ENCODE measurements at places on chromosomes 6 and 20.

GRCh38 chr6:101011186-101011585 lies 130.1 kb upstream of the ASCC3 start:
- peak; percentile 68 for DNase-seq

DNA sequence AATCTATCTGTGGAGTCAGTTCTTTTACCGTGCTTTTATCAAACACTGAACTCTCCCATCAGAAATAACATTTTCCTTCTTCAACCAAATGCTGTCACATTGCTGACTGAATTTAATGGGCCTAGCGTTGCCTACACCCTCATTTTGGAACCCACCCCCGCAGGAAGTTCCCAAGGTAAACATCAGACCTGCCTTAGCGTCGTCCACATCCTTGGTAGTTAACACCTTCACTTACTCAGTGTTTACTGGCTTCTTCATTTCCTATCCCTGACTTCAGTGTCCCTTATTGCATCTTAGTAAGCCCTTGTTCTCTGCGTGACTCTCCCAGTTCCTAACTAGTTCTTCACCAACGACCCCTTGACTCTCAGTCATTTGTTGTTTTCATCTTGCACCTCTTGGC lies 491.4 kb upstream of the SOX4 start:
- DNase-seq: no peak

GRCh38 chr6:165834613-165835259 lies 171.7 kb upstream of the PDE10A start:
- no peak for DNase-seq

DNA sequence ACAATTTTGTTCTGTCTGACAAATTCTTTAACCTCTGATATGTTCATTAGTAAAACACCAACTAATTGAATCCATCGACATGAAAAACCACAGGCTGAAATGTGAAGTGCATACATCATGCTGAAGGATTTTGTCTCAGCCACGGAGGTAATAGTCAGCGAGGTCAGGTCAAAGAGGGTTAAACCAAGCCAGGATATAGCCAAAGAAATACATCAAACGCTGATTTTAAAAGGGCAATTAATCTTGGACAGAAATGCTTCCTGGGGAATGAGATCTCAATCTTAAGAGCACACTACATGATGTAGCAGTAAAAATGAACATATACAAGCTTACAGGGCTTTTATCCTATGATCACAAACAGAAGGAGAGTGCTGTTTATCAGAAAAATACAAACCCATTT lies 106.7 kb downstream of the PRDM1 start:
- DNase-seq: no peak

DNA sequence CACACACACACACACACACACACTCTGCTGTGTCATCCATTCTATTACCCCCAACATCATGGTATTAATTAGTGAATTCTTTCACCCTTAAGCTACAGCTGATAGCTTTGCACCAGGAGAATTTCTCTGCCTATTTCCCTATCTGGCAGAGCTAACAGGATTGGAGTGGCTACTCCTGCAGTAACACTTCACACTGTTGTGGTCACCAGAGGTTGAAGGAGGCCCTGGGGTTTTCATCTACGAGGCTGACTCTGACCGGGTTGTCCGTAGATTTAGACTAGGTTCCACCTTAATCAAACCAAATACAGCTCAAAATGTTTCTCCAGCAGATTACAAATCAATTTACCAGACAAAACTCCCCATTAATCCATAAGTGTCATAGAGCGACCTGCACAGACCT lies 69.2 kb upstream of the RIPOR2 start:
- DNase-seq: no peak

DNA sequence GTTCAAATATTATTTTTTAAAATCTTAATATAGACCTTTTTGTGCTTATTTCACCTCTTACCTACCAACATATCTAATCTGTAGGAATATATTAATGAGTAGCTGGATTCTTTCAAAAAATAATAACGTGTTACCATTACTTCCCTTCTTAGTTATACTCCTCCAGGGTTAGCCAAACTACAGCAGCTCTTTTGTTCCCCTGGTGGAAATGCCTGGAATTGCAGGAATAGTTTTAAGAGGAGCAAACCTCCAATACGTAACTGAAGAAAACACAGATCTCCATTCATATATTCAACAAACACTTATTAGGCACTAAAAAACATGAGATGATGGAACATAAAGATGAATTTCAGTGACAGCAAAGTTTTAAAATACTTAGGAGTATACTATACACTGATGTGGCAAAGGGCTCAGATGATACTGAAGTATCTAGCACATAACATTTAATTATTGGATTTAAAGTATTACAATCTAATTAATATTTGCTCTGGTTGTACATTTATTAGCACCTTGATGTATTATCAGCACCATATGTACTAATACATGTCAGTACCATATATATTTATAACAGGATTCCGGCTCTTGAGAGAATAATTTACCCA lies 78.3 kb downstream of the TBX18 start:
- DNase-seq: no peak

GRCh38 chr6:146813554-146813953 lies 214.8 kb downstream of the ADGB start:
- DNase-seq: no peak

DNA sequence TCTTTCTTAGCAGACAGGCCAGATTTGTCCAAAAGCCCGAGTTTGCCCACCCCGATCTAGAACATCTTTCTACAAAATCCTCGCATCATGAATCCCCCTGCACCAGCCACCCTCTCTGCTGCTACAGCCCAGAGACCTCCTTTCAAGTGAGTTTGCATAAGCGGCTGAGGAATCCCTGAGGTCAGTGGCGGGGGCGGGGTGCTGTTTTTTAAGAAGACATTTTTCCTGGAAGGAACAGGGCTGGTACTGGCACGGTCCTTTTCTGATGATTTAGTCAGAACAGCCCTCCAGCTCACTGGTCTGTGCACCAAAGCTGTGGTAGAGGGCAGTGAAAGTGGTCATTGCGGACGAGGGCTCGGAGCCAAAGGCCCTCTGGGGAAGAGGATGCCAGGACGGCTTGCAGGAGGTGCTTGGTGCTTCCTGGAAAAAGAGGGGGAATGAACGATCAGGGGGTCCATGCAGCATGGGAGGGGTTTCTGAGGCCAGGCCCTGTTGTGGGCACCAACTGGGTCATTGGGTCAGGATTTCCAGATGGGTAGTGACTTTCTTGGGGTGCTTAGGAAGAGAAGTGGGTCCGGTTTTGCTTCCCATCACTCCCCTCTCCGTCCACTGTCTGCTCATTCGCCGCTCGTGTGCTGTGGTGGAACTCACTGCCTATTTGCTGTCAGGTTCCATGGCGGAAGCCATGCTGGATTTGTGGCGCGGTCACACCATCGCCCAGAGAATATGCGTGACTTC lies 50.4 kb downstream of the GNAS-AS1 start:
- no peak for DNase-seq

DNA sequence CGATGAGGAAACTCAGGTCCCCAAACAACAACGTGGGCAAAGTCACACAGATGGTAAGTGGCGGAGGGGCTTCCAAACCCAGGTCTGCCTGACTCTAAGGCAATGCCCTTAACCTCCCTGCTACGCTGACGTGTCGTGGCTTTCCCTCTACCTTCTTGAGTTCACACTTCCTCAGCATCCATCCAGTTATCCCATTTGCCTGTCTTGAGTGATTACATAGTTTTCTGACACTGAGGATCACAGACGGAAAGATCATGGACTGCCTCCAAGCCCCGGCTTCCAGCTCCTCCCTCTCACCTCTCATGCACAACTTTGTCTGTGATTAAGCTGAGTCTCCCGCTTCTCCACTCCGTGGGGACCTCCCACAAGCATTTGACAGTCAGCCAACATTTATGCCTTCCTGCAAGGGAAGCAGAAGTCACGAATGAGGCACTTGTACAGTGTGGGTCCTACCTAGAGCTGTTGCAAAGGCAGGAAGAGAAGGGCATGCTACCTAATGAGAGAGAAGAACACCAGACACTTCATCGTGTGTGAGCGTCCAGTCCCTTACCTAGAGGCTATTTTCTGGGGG lies 33.8 kb downstream of the TBC1D7 start:
- DNase-seq: no peak

DNA sequence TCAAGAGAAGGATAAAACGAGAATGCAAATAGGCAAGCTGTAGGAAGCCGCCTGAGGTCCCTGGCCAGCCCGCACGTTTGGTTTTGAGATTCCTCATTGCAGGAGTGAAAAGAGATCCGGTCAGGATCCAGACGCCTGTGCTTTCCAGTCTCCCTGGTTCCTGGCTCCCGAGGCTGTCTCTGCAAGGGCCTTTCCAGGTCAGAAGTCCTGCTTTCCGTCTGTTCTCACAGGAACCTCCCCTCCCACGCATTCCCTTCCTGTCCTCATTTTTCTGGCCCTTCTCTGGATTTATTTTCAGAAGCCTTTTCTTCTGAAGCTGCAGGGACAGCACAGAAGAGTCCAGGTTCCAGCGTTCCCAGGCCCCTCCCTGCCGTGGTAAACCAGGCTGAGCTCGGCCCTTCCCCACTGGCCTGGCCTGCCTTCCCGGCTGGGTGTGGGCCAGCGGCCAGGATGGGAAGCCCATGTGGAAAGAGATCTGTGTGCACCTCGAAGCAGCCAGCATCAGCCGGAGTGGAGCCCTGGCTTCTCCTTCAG lies 54.0 kb downstream of the TMEM242 start:
- no peak for DNase-seq

DNA sequence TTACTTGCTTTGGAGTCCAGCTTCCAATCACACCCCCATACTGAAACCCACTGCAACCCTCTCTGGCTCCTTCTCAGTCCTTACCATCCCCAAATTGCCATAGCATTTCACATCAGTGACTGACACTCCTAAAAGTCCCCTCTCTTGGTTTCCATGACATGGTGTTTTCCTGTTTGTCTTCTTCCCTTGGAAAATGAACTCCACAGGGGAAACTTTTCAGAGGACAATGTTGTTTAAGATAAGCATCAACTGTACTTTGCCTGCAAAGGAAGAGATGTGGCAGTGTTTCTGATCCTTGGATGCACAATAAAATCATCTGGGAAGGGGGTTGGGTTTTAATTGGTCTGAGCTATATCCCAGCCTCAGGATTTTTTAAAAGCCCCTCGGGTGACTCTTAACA lies 214.9 kb downstream of the HACE1 start:
- DNase-seq: no peak

- no peak for DNase-seq
Measured at GRCh38 chr6:5497896-5498578, 236.7 kb downstream of the FARS2 start.

- no peak for DNase-seq
Measured at GRCh38 chr20:62878244-62879038, 16.8 kb upstream of the TCFL5 start.

- DNase-seq: no peak
Measured at GRCh38 chr6:81362246-81362645, 390.2 kb downstream of the TENT5A start.

GRCh38 chr6:105669232-105669631 lies 266.4 kb upstream of the PREP start:
- no peak for DNase-seq

GRCh38 chr6:69887026-69887425 lies 20.7 kb downstream of the COL19A1 start:
- no peak for DNase-seq

DNA sequence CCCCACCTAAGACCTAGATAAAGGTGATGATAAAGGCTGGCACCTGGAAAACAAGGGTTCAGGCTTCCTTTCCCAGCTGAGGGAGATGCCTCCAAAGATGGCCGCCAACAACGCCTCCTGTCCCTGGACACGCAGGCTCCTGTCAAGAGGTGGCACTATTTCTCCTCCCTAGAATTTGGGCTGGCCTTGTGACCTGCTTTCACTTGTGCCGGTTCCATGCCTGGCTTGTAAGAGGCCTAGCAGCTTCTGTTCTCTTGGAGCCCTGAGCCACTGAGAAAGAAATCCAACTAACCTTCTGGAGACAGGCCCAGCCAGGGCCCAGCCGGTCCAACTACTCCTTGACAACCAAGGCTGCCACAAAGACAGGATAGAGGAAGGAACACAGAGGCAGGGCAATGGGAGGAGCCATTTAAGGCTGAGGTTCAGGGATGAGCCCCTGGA lies 60.2 kb upstream of the RALY start:
- no peak for DNase-seq

GRCh38 chr6:72724545-72724944 lies 102.7 kb downstream of the KCNQ5 start:
- DNase-seq: no peak

- DNase-seq: no peak
Measured at GRCh38 chr20:22623211-22623610, 38.8 kb upstream of the FOXA2 start.

Measured in RWPE2 (cell line).